Stimulated activated CD8-positive, alpha-beta memory T cell treated with anti-CD3 and anti-CD28 coated beads, Interleukin-4, amount 100 ng/mL, for 48 hours (primary cell): ENCODE measurements at places on chromosomes 5 and 9.

GRCh38 chr5:79772651-79773050, 83.0 kb downstream of the CMYA5 start:
- DNase-seq = no peak

DNA sequence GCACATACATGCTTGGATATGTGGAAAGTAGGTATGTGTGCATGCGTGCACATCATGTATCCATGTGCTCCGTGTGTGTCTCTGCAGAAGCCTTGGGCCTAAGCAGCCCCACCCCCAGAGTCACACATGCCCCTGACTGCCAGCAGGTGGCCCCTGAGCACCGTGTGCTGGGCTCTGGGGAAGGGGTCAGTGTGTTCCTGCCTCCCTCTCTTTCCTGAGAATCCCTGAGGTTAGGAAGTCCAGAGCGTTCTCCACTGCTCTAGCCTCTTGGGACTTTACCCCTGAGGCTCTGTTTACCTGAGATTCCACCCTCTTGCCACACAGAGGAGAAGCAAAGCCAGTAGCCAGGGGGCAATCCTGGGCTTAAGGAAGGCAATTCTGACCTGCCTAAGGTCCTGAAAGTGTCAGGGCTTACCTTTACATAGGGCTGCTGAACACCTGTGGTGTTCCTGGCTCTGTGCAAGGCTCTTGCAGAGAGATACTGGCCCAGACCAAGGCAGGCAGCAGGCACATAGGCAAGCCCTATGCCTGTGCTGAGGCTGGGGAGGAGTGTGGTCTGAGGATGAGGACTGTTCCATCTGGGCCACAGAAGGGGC, 207.3 kb downstream of the TMEM38B start:
- DNase-seq = no peak

- DNase-seq = no peak
Observed at GRCh38 chr9:38370176-38370575, 22.3 kb upstream of the ALDH1B1 start.

DNA sequence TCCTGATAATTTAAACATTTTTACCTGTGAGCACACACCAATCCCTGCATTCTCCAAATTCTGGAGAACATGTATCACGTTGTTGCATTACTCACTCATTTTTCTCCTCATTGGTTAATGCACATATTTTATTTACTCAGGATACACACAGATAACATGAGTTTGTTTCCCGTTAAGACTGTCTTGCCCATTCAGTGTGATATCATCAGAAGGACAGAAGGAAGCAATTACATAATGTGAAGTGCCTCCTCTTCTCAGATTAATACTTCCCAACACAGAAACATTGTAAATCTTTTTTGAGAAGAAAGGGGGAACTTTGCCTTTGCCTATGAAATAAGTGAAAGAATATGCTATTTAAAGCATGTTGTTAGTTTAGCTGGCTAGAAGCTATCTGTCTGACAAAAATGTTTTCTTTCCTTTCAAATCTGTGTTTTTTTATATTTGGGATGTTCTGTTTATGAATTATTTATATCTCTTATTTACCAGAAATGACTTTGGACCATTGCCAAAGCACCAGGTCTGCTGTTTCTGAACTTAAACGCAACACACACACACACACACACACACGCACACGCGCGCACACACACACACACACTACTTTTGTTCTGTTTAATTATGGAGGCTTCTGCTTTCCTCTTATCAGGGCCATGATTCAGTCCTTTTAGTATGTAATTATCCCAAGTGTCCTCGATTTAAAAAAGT, 186.5 kb downstream of the CHSY3 start:
- no peak for DNase-seq

- DNase-seq = no peak
Observed at GRCh38 chr5:35230038-35230611, at the start of gene PRLR. Gene PRLR (minus strand): TSS chr5:35230487. CDS start chr5:35089620, 140,867 bp downstream.

- no peak for DNase-seq
Observed at GRCh38 chr5:144711172-144711571, 540.5 kb downstream of the KCTD16 start.

DNA sequence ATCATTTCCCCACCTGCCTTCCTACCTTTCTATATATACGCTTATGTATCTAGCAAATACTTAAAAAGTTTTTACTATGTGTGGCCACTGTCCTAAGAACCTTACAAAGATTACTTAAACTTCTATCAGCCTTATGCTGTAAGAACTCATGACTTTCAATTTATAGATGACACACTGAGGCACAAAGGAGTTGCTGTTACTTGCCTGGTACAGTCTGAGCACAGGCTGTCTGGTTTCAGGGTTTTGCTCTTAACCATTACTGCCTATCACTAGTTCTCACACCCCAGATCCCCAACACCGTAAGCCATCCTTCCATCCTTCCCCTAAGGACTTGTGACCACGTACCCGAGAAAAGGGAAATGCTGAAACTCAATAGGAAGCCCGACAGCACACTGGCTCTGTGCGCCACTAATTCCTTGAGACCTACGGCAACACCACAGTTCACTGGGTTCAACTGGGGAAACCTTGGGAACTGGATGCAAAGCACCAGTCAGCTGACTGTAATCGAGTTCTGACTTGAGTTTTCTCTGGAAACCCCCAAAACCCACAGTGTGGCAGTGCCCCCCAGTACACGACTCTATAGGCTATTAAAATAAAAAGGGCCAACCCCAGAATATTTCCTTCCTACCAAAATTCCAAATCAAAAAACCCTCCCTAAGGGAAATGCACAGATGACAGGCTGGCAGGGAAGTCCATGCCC, 56.0 kb downstream of the AUH start:
- no peak for DNase-seq

GRCh38 chr9:97682242-97682641, 14.9 kb downstream of the XPA start:
- no peak for DNase-seq

DNA sequence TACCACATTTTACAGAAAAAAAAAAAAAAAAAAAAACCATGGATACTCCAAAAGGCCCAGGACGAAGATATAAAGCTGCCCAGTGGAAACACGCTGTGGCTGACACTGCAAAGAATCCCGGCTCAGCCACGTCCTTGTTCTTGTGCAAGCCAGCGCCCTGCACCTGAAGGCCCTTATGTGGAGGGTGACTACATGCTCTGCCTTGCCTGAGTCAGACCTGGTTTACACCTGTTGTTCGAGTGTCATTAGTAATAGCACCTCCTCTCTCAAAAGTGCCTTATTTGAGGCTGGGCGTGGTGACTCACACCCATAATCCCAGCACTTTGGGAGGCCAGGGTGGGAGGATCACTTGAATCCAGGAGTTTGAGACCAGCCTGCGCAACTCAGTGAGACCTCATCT, 54.3 kb upstream of the ZSWIM6 start:
- no peak for DNase-seq
